Coronary artery (tissue), 2 donors: ENCODE measurements at places on chromosomes 2 and 18.
A peak's percentile ranks its signal among the peaks of the same experiment; 100 is the strongest.

- peak; percentile 49 for DNase-seq
These were observed 1.5 kb downstream of the KIF1A start for GRCh38 chr2:240818293-240819125.

DNA sequence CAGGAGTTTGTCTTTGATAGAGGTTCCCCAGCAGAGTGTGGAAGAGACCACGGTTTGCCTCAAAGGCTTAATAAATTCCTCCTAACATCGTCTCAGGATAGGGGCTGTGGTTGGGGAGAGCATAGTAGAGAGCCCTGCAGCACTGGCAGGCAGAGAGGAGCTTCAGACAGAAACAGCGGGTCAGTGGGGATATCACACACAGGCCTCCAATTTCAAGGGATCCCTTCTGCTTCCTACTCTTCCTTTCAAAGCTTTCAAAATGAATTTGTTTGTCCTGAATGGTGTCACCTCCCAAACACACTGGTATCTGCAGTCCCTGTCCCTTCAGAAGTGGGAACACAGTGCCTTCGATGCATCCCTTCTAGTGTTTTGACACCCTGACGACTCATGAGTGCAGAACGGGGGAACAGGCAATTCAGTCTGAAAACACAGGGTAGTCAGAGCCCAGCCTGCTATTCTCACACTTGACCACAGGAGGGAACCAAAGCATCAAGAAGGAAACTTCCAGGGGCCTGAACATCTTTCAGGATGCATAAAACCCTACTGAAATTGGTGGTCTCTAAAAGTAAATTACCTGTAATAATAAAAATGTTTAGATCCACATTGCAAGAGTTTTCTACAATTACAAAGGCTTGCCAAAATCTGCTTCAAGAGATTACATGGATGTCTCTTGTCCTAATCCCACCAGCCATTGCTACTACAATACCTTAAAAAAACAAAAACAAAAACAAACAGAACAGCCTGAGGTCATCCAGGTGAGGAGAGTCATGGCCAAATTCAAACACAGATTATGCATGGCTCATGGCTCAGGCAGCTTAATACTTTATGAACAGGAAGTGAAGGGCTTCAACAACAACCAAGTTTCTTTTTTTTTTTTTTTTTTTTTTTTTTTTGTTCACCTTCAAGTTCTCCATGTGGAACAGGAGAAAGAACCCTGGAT is 49.8 kb downstream of the SLC14A2 start:
- DNase-seq = no peak

DNA sequence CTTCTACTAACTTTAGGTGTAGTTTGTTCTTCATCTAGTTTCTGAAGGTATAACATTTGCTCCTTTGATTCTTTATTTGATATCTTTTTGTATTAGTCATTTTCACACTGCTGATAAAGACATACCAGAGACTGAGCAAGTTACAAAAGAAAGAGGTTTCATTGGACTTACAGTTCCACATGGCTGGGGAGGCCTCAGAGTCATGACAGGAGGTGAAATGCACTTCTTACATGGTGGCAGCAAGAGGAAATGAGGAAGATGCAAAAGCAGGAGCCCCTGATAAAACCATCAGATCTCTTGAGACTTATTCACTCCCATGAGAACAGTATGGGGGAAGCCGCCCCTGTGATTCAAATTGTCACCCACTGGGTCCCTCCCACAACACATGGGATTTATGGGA is 544.4 kb upstream of the DSEL start:
- DNase-seq = no peak

DNA sequence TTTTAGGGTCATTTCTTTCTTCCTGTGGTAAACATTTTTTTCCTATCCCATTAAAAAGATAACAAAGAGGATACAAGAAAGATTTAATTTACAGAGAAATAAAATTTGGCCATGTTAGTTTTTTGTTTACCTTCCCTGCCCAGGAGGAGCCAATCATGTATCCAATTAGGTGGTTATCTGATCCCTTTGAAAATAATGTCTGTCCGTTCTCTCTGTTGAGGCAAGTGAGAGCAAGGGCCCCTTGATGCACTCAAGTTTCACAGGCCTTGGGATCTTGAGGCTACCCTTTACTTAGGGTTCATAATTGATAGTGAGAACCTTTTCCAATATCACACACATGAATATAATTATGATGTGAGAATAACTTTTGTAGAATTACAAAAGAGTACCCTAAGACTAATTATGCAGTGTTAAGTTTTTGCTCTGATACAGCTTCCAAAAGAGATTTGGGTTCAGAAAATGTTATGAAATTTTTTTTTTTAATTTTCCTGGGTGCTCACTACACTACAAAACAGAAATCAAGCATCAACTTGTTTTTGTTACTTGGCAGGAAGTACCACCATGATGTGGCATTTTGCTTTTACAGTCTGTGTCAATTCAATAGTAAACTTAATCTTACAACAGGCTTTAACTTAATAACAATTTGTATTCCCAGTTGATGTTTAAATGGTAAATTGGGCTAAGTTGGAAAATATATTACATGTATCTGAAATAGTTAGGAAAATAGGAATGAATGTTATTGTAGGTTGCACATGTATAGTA is 42.0 kb downstream of the AFTPH start:
- DNase-seq = no peak

GRCh38 chr2:121177896-121178295 is 107.1 kb downstream of the TFCP2L1 start:
- no peak for DNase-seq

- no peak for DNase-seq
These were observed 13.3 kb upstream of the DUSP2 start for GRCh38 chr2:96158554-96158940.

DNA sequence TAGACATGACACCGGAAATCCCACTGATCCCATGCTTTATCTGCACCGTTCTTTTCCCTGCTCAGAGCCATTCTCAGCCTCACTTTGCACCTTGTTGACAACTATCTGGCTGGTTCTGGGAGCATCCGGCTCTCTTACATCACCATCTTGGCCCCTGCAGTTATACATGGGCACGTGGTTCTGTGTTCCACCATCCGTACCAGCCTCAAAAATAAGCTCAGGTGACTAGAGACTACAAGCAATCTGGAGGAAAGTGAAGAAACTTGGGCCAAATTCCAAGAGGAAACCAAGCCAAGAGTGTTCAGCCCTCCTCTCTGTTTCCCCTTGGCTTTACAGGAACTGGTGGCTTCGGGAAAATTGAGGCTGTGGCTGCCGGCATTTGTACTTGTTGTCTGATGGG is 244.6 kb upstream of the ACVR2A start:
- DNase-seq = no peak

DNA sequence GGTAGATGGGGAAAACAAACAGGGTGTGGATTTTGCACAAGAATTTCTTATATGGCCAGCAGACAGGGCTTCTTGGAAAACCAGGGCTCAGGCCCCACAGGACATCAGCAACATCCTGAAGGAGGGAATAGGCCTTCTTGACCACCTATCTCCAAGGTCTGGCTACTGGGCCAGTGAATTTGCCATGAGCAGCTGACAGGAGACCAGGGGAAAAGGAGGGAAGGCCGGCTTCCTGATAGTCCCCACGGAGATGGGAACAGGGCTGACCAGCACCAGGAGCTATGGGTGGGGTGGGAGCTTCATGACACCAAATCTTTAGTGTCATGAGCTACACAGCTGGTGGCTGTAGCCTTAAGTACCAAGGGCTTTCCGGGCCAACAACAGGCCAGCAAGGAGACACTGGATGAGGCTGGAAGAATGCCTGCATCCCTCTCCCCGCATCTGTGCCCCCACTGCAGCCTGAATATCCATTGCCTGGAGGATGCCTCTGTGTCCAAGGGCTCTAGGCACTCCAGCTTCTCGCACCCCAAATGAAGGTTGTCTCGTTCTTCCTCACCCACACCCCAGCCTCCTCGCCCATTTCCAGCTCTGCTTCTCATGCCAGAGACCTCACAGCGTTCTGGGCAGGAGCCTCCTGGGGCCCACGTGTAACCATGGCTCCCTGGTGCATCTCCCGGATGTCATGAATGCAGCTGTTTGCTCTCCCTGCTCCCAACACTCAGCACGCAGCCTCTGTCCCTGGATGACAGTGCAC is 74.8 kb downstream of the EMX1 start:
- peak; percentile 53 for DNase-seq

DNA sequence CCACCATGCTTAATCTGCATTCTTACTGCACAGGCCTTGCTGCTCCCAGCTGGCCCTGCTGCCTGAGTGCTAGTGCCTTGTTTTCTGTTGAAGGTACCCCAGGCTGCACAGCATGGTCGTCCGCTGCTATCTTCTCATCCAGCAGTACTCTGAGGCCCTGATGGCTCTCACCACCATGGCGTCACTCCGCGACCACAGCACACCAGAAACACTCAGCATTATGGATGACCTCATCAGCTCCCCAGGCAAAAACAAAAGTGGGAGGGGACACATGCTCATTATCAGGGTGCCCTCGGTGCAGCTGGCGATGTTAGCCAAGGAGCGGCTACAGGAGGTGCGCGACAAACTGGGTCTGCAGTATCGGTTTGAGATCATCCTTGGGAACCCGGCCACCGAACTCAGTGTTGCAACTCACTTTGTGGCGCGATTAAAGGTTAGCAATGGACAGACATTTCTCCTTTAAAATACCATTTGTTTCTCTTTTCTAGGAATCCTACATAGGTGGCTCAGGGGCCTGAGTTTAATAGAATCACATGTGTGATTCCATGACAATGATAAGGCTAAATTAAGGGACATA is 110.5 kb downstream of the ESCO1 start:
- no peak for DNase-seq

GRCh38 chr18:1585881-1586488 is 681.3 kb downstream of the ADCYAP1 start:
- no peak for DNase-seq

DNA sequence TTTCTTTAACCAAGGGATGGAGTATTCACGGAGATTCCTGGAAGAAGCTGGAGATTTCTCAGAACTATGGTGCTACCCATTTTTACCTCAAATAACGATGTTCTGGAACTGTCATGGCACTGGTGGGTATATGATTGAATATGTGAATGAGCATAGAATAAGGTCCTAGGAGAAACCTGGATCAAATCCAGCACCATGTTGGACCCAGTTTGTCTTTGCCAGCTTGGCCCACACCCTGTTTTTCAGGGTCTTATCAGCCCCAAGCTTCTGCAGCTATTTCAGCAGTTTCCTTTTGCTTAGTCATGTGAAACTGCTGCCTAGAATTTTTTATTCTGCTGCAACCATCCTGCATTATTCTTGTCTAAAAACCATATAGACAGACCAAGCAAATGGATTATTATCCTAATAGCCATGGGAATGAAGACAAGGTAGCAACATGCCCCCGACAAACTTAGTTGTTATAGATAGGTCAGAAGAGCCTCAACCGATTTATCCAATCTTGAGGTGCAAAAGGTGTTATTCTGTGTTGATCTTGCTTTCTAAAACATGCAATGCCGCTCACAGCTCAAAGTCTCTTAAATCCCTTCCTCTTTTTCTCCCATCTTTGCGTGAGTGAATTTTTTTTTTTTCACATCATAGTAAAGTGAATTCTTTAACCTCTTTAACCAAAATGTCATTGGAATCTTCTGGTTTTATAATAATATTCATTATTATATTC is 133.6 kb downstream of the PRPF40A start:
- DNase-seq = no peak

- no peak for DNase-seq
These were observed 41.1 kb downstream of the THNSL2 start for GRCh38 chr2:88211003-88211808.

DNA sequence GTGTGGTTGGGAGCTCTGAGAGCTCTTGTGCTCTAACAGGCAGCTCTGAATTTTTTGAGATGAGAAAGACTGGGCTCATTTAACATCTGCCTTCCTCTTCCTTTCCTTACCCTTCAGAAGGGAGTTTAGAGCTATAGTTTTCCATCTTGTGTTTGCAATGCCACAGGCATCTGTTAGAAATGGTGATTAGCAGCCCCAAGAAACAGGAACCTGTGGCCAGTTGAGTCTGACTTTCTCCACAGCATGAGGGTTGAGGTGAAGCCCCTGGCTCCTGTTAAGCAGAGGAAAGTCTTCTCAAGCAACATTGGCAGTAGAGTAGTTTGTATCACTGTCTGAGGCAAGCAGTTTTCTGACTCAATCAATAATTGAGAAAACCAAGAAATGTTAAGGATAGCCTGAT is 577.4 kb downstream of the ZEB2 start:
- DNase-seq = no peak

DNA sequence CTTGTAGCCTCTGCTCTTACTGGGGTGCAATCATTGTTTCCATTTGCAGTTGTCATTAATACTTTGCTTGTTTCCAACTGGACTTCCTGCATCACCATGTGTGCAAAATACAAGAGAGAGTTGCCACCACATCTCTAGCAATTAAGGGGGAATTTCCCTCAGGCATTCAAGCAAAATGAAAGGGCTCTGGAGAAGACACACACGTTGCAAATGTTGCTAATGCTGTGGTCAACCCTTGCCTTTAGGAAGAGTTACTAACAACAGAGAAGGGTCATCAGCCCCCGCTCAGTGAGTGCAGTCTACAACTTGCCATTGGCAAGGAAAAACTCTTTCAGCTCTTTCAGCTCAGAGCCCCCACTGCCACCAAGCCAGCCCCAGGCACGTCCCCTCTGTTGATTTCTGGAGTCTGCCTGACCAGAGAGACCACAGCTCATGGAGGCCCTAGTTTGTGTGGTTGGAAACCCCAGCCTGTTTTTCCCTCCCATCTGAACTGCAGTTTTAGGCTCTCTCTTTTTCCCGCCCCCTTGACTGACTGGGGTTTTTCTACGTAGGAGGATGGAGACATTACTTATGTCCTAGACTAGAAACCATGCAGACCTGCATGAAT is 25.9 kb upstream of the GPR45 start:
- no peak for DNase-seq

GRCh38 chr18:11323359-11323819 is 174.0 kb upstream of the PIEZO2 start:
- no peak for DNase-seq

GRCh38 chr2:205868773-205869333 is 186.6 kb downstream of the NRP2 start:
- DNase-seq = no peak

GRCh38 chr18:676069-676468 is 18.6 kb downstream of the TYMS start:
- DNase-seq = no peak

DNA sequence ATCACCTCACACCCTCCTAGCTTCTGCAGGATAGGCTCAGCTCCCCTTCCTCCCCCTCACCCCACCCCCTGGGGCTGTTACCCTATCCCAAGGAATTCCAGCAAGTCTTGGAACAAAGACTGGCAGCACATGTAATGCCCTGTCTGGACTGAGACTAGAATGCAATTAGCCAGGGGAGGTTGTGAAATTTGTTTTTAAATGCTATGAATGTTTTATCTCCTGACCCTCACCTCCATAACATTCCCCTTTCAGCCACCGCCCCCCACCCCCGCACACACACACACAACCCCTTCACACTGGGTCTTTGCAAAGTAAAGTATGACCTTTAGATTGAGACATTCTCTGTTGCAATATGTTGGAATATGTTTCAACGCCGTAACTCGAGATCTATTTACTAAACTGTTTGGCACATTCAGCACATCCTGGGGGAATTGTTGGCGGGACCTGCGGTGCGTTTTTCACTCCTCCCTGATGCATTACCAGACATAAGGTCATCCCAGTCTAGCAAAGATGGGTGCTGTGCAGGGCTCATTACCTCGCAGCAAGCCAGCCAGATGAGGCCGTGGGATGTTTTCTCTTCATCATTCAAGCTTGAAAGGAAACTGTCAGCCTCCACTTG is 290.7 kb upstream of the SLC14A2 start:
- DNase-seq = peak; percentile 86
